ENCODE measurements at places on chromosomes 6 and 20.

DNA sequence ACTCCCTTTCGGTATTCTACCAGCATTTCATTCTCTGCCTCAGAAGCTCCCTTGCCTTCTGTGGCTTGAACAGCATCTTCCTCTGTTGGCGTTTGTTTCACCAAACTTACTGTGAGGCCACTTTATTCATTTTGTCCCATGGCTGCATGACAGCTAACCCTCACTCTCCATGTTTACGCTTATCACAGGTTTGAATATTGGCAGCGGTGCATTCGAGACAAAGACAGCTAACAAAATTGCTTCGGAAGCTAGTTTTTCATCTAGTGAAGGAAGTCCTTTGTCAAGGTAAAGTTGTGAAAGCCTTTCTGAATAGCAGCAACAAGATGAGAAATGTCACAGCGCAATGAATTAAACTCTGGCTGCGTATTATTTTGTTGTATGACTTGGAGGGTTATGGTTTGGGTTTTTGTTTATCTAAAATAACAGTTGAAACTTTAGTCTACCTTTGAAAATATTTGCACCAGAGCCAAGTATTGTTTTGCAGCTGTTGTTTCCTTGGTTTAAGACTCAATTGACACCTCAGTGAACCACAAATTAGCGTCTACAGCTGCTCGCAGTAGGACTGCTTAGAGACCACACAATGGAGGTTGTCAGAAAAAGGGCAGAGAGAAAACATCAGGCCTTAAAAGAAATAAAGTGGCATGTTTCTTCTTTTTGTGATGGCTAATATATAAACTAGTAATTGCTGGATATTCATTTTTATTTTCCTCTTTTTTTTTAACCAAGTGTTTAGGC is 70.4 kb upstream of the XRN2 start:
- no peak for DNase-seq

GRCh38 chr6:112923940-112924587 is 576.9 kb downstream of the RFPL4B start:
- no peak for DNase-seq

GRCh38 chr6:37039958-37040357 is 34.5 kb downstream of the FGD2 start:
- DNase-seq, result no peak

GRCh38 chr6:5466281-5467136 is 205.2 kb downstream of the FARS2 start:
- no peak for DNase-seq

DNA sequence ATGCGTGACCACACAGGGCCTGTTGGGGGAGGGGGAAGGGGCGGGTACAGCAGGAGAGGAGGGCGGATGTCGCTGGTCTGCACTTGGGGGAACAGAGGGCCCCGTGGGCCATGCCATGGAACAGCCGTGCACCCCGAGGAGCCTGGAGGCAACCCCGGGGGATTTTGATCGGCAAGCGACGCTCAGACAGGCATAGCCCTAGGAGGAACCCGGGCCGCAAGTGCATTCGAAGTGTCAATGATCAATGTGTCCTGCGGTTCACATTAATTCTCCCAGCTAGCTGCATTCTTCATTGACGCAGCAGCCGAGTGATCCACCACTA is 772.8 kb upstream of the DEFB115 start:
- DNase-seq, result no peak

GRCh38 chr20:14331646-14332045 is 5.8 kb downstream of the FLRT3 start:
- DNase-seq, result no peak

All from ecto neural progenitor cell (in vitro differentiated cells).